C1 segment of cervical spinal cord (tissue), 14 donors: ENCODE measurements at places on chromosomes 3 and 15.

DNA sequence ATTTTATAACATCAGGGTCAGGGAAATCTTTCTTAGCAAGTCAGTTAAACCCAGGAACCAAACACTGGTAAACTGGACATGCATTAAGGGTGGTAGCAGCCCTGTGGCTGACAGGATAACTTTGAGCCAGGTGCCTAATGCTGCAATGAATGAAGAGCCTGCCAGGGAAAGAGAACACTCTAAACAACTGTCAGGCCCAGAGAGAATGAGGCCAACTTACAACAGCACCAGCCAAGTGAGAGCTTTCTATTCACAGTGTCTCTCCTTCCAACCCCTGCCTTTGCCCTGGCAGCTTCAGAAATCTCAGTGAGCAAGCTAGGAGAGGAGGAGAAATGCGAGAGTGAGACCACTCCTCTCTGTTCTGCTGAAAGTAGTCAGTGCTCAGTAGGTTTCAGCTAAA lies 50.4 kb upstream of the ATP2C1 start:
- DNase-seq = no peak

DNA sequence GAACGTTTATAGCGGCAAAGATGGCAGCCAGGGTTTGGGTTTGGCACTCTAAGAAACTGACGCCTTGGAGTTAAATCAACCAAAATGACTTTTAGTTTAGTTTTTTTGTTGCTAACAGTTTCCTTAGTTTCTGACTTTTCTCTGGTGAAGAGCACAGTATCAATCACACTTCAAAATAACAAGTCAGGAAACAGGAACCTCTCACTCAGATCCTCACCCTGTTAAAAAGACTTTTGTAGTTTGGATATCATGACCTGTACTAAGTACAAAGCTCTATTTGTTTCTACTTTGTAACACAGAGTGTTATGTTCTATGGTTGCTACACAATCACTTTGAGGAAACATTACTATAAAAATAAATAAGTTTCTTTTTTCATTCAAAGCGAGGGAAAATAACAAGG lies 51.1 kb downstream of the ATP10A start:
- DNase-seq = no peak

GRCh38 chr3:98823791-98824190 lies 60.7 kb downstream of the ST3GAL6 start:
- DNase-seq = no peak

GRCh38 chr3:128753715-128754114 lies 27.7 kb downstream of the RAB7A start:
- no peak for DNase-seq

DNA sequence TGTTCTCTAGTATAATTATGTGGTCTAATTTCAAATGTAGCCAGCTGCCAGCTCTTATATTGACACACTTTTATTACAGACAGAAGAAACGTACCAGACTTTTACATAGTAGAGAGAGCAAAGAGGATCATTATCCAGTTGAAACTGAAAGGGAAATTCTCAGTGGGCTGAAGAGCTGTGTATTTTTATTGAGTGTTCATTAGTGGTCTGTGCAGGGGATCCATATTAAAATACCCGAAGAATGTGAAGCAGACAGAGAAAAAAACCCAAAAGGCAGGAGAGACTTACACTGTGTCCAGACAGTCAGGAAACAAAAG lies 41.3 kb downstream of the MYRIP start:
- no peak for DNase-seq

GRCh38 chr15:35746121-35746520 lies 200.2 kb upstream of the DPH6 start:
- DNase-seq = no peak

- no peak for DNase-seq
Measured at GRCh38 chr15:85753261-85753660, 41.5 kb downstream of the KLHL25 start.

- DNase-seq = no peak
Measured at GRCh38 chr15:91348752-91349500, 248.9 kb downstream of the SV2B start.

DNA sequence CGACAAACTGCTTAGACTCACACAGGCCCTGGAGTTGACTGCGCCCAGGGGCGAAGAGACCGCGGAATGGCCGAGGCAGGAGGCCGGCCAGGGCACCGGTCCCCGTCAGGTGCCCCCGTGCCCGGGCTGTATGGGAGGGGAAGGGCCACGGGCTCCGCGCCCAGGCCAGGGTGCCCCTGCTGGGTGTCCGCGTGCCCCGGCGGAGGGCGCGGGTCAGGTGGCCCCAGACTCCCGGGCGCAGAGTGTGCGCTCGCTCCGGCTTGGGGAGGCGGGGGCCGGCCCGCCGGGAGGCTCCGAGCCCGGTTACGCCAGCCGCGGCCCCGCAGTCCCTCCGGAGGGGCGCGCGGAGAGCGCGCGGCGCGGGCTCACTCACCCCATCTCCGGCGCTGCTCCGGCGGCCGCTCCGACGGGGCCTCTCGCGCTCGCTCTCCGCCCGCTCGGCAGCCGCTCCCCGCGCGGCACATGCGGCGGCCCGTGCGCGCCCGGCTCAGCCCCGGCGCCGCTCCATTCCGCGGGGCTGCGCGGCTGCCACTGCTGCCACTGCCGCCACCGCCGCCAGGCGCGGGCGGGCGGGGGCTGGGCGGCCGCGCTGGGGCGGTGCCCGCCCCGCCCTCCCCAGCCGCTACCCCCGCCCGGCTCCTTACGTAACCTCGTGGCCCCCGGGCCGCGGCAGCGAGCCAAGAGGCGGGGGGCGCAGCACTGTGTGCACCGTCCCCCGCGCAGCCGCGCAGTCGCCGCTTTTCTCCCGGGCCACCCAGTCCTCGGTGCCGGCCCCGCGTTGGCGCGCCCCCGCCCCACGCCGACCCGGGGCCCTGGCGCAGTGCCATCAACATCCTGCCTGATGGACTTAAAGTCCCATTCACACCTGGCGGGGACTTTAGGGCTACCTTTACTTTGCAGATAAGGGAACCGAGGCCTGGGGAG lies at the start of gene HOMER2:
TSS of gene HOMER2 (minus strand) at position 563 of the 924 bp plus-strand sequence. CDS start at position 378, 185 bp downstream.
- DNase-seq = no peak

DNA sequence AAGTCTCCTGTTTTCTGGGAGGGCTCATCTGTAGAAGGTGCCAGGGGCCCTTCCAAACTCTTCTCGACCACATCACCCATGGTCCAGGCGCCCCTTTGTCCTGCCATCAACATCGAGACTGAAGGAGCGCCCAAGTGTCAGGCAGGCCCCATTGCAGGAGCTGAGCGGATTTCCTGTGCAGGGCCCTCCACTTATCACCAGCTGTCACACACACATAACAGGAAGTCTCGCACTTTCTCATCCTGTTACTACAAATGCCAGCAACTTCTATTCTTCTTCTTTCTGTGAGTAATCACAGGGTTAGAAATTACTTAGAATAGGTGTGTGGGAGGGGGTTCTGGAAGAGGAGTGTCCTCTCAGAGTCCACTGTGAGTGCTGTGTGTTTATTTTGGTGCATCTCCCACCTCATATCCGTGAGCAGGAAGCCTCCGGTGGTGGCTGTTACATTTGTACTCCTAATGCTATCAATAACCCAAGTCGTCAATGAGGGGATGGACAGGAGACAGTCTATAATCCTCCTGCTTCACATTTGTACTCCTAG lies at the start of gene KLHL6:
TSS of gene KLHL6 (minus strand) at position 166 of the 541 bp plus-strand sequence. CDS start at position 113, 53 bp downstream.
- DNase-seq = no peak

GRCh38 chr3:194748225-194748624 lies 62.5 kb downstream of the FAM43A start:
- DNase-seq = no peak

DNA sequence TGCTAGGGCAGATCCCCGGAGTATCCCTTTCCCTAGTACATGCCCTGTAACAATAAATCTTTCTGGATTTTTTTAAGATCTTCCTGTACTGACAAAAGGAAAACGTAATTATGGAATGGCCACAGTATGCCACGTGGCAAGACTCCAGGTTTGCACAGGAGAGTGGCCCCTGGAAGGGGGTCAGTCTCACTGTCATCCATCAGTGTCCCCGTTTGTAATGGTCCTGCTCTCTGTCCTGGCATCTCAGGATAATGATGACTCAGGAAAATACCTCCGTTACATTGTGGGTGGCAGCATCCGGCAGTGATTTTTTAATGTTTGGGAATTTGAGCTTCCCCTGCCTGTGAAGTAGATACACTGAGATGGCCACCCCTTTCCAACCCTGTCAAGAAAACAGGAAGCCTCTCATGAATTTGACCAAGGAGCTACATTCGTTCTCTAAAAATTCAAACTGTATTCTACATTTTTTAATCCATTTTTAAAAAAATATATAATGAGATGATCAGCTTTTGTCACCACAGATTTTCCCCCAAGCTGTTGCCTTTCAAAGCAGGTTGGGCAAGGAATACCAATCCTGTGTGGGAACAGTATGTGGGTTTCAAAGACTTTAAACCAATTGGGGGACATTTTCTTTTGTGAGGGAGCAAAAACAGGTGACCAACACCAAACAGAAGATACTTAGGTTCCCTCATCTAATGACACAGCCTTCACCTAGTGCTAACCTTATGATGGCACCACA lies 110.4 kb downstream of the C3orf70 start:
- DNase-seq = no peak

GRCh38 chr3:176119826-176120225 lies 1077.5 kb downstream of the TBL1XR1 start:
- DNase-seq = no peak

DNA sequence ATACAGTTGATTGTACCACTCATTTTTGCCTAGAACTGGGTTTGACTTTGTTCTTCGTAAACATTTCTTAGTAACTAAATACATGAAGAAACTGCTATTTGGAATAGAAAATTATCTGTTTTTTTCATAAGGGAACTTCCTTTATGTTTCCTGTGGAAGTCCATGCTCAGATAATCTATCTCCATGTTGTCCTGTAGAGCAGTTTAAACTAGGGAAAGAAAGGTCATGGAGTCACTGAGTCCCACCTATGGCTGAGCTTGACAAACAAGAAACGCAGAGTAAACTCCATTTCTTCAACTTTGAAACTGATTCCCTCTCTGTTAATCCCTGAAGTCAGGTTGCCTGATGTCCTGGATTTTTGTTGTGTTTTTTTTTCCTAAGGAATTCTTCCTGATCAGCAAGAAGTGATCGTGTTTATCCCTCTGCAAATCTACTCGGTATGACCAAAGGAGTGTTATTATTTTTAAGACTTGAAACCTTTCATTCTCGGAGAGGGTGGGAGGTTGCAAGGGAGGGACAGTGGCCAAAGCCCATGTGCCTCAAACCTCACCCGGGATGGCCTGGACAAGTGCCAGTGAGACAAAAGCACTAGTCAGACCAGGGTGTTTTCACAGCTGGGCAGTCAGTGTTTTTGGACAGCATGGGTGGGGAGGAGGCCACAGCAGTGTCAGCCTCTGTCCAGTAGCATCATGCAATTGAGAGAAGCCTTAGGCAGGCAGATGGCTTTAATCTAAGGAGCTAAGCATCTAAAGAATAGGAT lies 129.8 kb upstream of the PHLDB2 start:
- DNase-seq = no peak

- DNase-seq = peak; percentile 78
Measured at GRCh38 chr3:184361532-184361931, at the start of the genes CLCN2 and POLR2H. TSS of gene CLCN2 (minus strand) at chr3:184361605. CDS start at chr3:184361479, 126 bp downstream. TSS of gene POLR2H (plus strand) at chr3:184361710. CDS start at chr3:184363493, 1,783 bp downstream.

- no peak for DNase-seq
Measured at GRCh38 chr3:57652203-57652602, 40.7 kb downstream of the DENND6A start.

DNA sequence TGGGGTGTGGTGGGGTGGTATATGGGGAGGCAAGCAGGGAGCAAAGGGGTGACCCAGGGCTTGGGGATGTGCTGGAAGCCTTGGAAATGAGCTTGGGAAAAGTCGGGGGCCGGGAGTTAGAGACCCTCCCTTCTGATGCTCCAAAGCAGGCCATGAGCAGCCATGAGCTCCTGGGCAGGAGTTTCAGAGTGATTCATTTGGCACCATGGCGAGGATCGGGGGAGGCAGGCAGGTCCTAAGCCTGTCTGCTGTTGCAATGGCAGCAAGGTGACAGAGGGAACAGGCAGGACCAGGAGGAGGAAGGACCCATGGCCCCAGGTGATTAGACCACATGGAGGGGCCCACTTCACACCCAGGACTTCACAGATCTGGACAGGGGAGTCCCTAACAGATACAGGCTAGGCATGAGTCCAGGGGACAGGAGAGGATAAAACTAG lies 21.3 kb downstream of the RGMA start:
- DNase-seq = no peak

DNA sequence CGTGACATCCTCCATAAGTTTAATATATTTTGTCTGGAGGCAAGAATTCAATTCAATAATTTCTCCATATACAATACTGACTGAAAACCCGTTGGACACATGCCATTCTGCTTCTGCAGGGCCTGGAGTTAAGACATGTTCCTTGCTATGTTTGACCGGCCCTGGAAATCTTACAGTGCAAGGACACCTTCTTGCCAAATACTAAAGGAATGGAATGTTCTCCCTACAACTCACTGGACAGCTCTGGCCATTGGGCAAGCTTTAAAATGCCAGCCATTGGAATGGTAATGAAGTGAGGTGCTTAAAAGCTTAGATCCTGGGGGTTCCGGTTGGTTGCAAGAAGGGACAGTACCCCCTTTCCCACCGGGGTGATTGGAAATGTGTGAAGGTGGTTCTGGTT lies 329.8 kb upstream of the PROK2 start:
- DNase-seq = no peak

DNA sequence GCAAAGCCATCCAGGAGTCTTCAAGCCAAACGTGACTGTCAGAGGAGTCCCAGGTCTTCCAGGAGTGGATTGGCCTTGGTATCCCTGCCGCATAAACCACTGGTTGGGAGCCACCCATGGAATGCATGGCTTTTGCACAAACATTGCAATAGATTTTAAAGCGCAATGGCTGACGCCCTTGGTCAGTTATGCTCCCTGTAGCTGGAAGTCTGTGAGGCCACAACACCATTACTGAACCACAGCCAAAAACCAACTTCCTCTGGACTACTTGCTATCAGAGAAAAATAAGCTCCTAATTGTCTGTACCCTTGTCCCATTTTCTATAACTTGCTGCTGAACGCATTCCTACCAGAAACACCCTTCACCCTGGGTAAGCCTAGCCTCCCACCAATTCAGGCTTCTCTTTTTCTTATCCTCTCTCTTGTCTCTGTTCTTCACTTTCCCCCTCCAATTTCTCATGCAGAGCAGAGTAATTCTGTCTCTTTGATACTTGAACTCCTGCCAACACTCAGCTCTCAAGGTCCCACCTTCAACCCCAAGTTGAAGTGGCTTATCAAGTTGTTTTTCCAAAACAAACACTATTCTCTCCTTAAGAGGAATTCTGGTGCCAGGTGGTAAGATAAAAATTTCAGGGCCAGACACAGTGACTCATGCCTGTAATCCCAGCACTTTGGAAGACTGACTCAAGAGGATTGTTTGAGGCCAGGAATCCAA lies 176.4 kb upstream of the UBE2E1 start:
- DNase-seq = no peak

DNA sequence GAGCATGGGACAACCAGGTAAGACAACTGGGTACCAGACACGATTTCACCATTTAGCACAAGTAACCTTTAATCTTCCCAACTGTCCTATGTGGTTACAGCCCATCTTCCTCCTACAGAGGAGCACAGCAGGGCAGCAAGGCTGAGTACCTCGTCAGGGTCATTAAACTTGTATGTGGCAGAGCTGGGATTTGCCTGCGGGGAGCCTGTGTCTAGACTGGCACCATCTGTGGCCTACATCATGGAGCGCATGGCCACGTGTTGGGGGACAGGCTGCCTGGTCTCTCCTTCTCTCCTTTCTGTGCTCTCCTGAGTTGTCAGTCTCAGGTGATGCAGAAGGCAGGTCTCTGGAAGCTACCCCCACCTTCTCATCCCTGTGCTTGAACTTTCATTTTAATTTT lies 32.2 kb downstream of the GOLGA6A start:
- DNase-seq = no peak
